ENCODE measurements at places on chromosomes 3 and 15.

DNA sequence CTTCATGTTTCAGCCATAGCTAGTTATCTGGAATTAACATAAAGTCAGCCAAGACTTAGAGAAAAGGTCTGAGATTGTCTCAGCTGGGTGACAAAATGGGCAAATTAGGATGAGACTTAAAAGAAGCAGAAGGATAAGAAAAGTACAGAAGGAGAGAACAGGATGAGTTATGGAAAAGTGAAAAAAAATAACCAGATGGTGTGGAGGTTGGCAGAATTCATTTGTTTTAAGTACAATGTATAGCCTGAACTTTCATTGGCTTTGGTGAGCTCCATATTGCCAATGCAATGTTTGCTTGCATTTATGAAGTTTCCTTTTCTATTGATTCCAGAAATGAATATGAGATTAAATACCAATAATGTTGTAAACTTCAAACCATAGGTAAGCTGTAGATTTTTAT, 447.2 kb upstream of the DPH6 start:
- DNase-seq = no peak

GRCh38 chr15:101046826-101047225, 127.7 kb downstream of the LRRK1 start:
- DNase-seq = no peak

- DNase-seq = no peak
These were observed 11.9 kb downstream of the GPR176 start for GRCh38 chr15:39908186-39908585.

DNA sequence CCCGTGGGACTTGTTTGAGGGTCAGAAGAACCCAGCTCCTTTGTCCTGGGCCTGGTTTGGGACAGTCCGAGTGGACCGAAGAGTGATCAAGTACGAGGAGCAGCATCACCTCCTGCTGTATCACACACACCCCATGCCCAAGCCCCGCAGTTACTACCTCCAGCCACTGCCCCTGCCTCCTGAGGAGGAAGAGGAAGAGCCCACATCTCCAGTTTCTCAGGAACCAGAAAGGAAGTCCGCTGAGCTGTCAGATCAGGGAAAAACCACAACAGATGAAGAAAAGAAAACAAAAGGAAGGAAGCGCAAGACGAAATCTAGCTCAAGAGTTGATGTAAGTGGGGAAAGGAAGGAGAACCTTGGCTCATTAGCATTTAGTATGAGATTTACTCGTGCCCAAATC, 3.3 kb upstream of the P2RY12 start:
- DNase-seq = no peak

DNA sequence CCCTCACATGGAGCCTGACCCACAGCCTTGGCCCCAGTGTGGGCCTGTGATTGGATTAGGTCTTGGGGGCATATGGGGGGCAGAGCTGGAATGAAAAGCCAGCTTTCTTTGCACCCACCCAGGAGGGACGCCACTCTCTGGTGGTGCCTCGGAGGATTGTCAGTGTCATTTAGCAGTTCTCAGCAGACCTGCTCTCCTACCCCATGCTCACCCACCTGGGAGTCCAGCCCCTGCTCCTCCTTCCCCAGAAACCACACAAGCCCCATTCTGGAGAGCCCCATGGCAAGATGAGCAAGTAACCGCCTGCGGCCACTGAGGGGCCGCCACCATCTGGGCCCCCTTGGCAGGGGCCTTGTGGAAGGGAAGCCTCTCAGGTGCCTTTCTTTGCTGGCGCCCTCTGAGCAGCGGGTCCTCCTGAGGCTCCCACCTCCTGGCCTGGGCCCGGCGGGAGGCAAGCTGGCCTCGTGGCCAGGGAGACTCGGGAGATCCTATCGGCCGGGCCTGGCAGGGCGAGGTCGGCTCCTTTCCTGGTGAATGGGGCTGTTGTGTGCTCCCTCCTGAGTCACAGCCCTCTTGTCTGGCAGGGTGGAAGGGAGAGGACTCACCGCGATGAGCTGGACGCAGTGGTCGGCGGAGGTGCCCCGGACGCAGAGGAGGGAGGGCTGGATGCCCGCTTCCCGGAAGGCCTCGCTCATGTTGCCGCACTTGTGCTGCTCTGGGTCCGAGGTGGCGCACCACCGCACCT, 2.3 kb downstream of the MELTF start:
- no peak for DNase-seq

DNA sequence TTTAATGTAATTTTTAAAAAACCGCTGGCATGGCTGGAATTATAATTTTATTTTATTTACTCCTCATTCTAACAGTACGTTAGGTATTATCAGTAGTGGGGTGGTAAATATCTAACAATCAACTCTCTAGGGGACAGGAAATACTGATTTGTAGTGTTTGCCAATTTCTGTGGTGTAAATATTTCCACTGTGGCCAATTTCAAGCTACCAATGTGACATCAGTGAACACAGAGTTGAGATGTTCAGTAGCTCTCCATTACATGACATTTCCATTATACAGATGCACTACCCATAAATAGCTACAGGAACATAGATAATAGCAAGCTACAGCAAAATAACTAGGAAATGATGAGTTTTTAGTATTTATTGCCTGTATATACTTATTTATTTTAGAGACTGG, 10.0 kb upstream of the ARL8B start:
- no peak for DNase-seq

GRCh38 chr15:99716540-99717095, 16.6 kb downstream of the LYSMD4 start:
- no peak for DNase-seq

GRCh38 chr3:165185707-165186327, 10.4 kb downstream of the SLITRK3 start:
- no peak for DNase-seq
